NCI-H1105 treated with DMSO at 0.1 percent for 48 hours (cell line): ENCODE measurements at places on chromosomes 5 and 9.

GRCh38 chr9:79083621-79084020 is 488.1 kb upstream of the TLE4 start:
- DNase-seq = no peak

- DNase-seq = no peak
These were observed 443.9 kb downstream of the PRR16 start for GRCh38 chr5:120907953-120908352.

DNA sequence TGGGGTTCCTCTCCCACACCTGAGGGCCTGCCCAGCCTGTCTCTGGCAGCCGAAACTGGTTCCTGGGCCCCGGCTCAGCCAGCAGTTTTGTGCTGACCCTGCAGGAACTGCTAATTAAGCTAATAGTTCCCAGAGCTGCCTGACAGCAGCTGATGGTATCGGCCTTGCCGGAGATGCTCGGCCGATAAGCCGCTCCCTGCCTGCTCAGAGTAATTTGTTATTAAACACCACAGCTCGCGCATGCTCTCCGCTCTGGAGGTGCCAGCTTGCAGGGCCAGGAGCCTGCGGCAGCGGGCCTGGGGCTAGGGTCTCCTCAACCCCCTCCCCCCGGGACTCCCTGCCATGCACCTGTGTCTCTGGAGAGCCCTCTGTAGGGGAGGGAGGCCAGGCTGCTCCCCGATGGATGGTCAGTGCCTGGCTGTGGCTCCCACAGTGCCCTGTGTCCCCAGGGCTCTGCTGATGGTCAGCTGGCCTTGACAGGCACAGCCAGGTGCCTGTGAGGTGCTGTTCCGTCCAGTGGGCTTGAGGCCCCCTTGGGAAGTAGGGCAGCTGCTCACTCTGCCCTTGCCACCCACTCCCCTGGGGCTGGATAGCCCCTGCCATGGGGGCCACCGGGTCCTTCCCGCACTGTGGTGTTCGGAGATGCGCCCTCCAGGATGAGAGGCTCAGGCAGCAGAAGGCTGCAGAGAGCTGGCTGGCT is 41.7 kb downstream of the RXRA start:
- peak; percentile 69 for DNase-seq

DNA sequence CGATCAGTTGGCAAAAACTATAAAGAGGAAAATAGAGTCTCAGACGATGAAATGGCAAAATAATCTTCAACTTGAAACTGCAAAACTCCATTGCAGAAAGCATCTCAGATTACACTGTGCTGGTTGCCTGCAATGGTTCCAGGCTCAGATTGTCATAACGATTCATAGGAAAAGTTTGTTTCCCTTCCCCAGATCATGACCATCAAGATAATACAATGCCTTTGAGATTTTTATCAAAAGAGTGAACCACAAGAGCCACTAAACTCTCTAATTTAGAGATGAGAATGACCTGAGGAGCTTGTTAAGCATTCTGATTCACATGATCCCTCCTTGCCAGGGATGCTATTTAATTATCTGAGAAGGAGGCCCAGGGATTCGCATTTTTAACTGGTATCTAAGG is 52.6 kb upstream of the ITGA1 start:
- DNase-seq = no peak

GRCh38 chr9:126001581-126002225 is 254.5 kb downstream of the PBX3 start:
- peak; percentile 15 for DNase-seq

DNA sequence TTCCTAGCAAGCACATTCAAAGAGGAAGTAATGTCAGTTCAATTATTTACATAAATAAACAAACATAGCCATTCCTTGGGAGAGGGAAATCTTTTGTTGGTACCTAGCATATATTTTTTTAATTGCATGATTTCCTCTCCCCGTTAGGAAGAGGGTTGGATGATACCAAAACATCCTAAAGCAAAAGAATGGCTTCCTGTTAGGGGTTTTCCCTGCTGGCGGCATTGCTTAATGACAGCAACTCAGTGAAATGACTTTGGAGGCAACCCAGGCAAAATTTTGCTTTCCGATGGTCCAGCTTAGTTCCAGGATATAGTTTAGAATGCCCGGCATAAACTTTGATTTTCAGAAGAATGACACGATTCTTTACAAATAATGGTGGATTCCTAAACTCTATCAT is 73.2 kb downstream of the MAT2B start:
- DNase-seq = no peak

- no peak for DNase-seq
These were observed 429 bp upstream of the ARL10 start for GRCh38 chr5:176364765-176365350.

- no peak for DNase-seq
These were observed 49.5 kb upstream of the SUSD1 start for GRCh38 chr9:112224401-112225289.

DNA sequence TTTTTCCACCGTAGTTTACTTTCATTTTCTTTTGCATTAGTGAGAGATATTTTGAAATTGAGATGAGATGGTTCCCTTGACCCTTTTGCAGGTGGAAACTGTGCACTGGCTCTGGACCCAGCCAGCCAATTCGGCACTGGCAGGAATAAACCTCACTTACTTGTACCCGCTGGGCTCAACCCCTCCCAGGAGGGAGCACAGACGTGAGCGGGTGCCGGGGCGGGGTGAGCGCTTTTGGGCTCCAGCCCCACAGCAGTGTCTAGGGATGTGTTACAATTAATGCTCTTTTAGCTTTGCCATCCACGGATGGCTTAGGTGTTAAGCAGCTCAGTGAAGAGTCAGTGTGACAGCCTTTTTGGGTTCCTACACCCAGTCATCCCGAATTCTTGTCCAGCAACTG is 766.1 kb upstream of the CHD1 start:
- no peak for DNase-seq

- DNase-seq = peak; percentile 27
These were observed 299.4 kb upstream of the RASA1 start for GRCh38 chr5:86968301-86968753.

DNA sequence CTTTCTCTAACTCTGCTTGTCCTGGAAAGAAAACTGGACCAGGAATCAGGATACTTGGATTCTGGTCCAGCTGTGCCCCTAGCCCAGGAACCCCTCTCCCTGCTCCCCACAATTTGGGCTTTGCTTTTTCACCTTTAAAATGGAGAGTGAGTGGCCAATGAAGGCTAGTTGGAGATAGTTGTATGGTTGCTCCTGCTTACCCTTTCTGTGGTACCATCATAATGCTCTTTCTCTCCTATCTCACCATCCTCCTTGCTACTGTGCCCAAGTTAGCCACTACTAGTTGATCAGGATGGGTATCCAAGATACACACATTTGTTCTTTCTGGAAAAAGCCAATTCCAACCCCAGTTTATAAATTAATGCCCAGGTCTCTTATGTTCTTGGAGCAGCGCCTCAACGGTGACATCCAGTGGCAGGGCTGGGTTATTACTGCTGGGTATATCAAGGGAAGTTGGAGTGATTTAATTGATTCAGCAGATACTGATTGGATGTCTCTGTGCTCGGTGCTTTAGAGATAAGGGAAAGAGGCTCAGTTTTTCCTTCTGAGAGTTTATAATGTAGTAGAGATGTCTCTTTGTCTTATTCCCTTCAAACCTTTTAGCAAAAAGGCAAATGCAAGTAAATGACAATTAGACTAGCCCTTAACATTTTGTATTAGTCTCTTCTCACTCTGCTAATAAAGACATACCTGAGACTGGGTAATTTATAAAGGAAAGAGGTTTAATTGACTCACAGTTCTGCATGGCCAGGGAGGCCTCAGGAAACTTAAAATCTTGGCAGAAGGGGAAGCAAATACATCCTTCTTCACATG is 38.5 kb downstream of the FAXDC2 start:
- DNase-seq = no peak

- DNase-seq = no peak
These were observed 19.8 kb downstream of the JADE2 start for GRCh38 chr5:134545070-134545868.

DNA sequence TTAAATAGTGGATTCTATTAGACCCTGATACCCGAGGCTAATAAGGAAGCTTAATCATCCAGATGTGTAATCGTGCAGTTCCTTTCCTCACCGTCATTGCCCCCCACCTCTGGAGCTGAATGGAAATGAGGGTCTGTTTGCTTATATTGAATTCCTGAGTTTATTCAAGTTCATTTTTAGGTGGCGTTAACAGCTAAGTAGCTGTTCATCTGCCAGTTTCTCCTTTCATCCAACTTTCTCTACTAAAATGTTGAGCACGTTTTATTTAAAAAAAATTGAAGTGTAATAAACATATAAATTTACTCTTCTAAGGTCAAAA is 291.0 kb downstream of the DOCK8 start:
- DNase-seq = no peak

DNA sequence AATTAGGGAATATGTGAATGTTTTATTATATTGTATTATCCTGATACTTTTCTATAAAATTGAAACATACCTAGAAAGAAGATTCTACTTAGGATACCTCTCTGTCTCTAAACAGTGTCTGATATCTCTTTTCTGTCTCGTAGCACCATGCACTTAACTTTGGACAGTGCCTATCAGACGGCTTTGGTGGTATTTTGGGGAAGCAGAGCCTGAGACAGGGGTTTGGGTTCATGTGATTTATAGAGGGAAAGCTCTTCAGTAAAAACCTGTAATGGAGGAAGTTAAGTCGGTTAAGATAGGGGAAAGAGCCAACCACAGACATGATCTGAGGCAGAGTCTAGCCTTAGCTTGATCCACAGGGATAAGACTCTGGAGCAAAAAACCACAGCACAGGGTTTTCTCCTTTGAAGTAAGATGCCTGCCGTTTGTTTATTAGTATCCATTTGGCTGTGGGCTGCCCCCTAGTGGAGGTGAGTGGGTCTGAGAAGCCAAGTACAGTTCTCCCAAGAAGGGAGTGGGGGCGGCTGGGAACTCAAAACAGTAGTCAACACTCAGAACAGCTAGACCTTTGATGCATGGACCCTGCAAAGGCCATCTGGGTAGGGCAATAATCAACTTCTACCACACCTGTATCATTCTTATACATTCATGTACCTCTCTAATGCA is 141.2 kb upstream of the ASTN2 start:
- peak; percentile 25 for DNase-seq

DNA sequence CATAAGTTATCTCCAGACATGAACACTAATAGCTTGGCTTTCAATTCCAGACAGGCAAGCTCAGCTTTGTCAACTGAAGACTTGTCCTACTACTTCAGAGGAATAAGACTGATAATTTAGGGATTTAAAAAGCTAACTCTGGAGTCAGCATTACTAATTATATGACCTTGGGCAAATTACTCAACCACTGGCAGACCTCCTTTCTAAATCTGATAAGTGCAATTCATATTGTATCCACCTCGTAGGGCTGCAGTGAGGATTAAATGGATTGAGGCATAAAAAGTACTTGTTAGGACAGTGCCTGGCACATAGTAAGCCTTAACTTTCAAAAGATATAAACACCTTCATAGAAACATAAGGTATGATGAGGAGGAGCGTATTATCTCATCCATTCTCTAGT is 104.4 kb downstream of the KLHL3 start:
- DNase-seq = no peak

GRCh38 chr9:120761006-120761405 is 32.2 kb downstream of the FBXW2 start:
- no peak for DNase-seq

- DNase-seq = no peak
These were observed 2.0 kb downstream of the AK3 start for GRCh38 chr9:4738866-4739586.

- no peak for DNase-seq
These were observed 22.9 kb upstream of the AOPEP start for GRCh38 chr9:94703488-94704140.

- no peak for DNase-seq
These were observed 28.7 kb downstream of the BICD2 start for GRCh38 chr9:92735636-92736562.

GRCh38 chr5:90473396-90474234 is 956 bp downstream of the MBLAC2 start:
- DNase-seq = peak; percentile 8

- DNase-seq = peak; percentile 74
These were observed at the start of gene ENTREP1 for GRCh38 chr9:69324549-69325401. Gene ENTREP1 (plus strand): TSS chr9:69325215. CDS start chr9:69325310, 95 bp downstream.

DNA sequence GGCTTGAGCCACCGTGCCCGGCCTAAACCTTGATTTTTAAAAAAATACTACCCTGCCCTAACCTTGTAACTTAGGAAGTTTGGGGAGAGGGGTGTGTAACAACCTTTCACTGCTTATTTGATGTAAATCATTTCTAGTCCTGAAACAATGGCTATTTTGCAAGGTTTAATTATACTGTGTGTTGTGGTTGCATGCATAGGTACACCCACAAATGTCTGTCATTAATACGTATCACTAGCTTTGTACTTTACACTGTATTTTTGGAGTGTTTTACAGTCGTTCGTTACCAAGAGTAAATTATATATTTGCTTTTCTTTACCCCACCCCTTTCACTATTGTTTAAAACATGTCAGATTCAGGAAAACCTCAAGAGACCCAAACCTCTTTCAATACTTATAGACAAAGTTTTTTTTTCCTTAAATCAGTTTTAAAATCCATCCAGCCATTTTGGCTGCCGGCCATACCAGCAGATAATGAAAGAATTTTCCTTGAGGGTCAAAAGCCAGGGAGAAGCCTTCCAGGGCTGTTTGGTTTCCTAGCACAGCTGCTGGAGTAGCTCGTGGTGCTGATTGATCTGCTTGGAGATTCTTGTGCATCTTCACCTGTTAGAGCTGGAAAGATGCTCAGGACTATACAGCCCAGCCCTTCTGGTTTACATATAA is 50.7 kb downstream of the DOCK8 start:
- DNase-seq = no peak

GRCh38 chr5:66281294-66281693 is 137.2 kb downstream of the SREK1 start:
- DNase-seq = no peak

GRCh38 chr9:117354244-117354847 is 60.5 kb downstream of the ASTN2 start:
- DNase-seq = no peak

GRCh38 chr5:72106817-72107130 is 501 bp upstream of the MAP1B start:
- DNase-seq = no peak

GRCh38 chr5:77630114-77630680 is 8.3 kb downstream of the OTP start:
- DNase-seq = peak; percentile 57

DNA sequence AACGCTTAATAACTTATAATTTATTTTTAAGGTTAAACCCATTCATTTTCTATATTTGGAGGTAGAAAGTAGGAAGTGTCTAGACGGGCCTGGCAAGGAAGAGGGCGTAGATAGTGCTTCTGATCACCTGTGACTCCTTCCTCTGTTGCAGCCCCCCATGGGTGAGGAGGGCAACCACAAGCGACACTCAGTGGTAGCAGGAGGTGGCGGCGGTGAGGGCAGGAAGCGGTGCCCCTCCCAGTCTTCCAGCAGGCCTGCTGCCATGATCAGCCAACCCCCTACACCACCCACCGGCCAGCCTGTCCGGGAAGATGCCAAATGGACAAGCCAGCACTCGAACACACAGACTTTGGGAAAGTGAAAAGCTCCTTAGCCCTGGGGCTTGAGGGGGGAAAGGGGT is 36.7 kb downstream of the FAXDC2 start:
- no peak for DNase-seq

GRCh38 chr9:124537926-124538325 is 30.7 kb upstream of the NR5A1 start:
- no peak for DNase-seq
